A172 (cell line): ENCODE measurements at places on chromosomes 6 and 20. TPM values are rescaled to one million over a fixed set of nuclear protein-coding genes. Genes with fewer than 3 reads are reported as not detected.

GRCh38 chr20:40717343-40717865, 28.4 kb upstream of the MAFB start:
- DNase-seq = no peak

- no peak for DNase-seq
These were observed 131.5 kb upstream of the KCNK16 start for GRCh38 chr6:39453956-39454524.

DNA sequence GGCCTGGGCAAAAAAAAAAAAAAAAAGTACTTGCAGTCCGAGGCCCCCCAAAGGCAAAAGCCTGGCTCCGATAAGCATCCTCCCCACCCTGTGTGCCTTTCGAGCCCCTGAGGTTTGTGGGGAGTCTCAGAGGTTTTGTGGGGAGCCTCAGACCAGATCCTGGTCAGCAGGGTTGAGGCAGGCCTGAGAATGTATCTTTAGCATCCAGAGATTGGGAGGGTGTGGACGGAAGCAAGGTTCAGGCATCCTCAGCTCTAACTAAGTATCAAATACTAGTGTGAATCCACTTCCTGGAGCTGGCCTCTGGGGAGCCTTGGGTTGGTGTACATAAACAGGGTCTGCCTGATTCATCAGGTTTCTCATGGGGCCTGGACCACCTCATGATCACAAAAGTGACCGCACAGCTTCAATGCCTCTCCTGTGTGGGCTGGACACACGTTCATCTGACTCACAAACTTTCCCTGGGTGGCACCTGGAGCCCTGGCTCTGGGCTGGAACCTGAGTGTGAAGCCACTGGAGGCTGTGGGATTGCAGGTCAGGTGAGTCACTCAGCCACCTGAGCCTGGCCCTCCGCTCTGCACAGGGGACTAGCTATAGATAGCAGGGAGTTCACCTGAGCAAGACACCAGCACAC, 24.4 kb downstream of the PCMTD2 start:
- no peak for DNase-seq

The GPLD1 gene
- total RNA-seq = 0.36 and 0.55 TPM in 2 replicates

DNA sequence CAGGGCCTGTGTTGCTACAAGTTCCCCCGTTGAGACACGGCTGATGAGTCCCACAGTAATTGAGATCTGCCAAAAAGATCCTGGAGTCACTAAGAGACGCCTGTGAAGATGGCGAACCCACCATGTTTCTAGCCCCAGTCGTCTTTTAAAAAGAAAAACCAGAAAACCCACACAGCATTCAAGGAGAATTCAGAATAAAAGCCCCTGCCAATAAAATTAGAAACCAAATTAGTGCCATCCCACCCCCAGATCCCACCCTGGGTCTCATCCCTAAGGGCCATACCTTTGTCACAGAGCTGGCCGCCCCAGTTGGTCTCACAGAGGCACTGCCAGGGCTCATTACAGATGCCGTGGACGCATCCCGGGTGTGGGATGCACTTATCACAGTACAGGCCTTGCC, 21.6 kb downstream of the JAG1 start:
- DNase-seq = no peak

The TXLNB gene
- 0.17 and 0.22 TPM in 2 replicates for total RNA-seq

- DNase-seq = no peak
These were observed 23.3 kb upstream of the ARHGAP18 start for GRCh38 chr6:129733290-129733689.

GRCh38 chr6:88566746-88567534, 396.5 kb downstream of the RNGTT start:
- no peak for DNase-seq

DNA sequence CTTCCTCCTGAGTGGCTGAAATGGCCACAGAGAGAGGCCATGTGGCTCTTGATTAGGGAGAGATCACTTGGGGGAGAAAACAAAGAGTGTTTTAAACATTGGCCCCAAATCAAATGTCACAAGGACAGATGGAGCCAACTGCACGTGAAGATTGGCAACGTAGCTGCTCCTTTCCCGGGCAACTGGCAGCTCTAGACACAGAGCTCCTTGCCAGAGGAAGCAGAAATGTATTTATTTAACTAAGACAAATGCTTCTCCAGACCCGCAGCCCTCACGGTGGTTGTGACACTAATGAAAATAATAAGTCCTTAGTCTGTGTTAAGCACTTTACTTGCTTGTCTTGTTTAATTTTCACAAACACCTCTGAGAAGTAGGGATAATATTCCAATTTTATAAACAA, 49.6 kb upstream of the DSN1 start:
- no peak for DNase-seq

DNA sequence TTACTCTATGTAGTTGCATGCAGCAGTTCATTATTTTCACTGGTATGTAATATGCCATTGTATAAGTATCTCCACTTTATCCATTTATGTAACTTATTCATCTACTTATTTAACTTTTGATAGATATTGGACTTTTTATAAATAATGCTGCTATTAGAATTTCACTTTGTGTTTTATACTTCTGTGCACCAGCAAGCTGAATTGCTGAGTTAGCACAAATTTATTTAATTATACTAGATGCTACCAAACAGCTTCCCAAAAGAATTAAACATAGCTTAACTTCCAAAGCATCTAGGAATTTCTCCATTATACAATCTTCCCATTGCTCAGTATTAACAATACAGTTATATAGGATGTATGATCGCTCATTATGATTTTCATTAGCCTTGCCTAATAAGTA, 308.0 kb upstream of the FKBP1C start:
- DNase-seq = no peak

DNA sequence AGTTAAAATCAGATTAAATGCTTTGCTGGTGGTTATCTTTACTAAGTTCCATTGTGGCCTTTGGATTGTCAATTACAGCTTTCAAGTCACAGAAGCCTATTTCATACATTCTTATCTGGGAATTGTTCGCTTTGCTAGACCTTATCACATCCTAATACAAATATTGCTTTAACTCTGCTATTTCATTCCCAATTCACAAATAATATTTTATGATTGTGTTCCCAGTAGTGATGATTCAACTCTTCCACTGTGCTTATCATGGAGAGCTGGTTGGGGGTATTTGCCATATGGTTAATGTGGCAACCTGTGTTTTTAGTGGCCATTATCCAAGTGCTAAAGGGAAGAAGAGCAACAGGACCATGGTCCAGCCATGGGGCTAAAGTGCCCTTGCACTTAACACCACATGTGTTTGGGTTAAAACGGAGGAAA, 72.9 kb upstream of the GLP1R start:
- no peak for DNase-seq
